ENCODE measurements at places on chromosomes 7 and 10. TPM values are rescaled to one million over a fixed set of nuclear protein-coding genes. Genes with fewer than 3 reads are reported as not detected.

SUGCT gene
- 8.4 TPM for total RNA-seq

TBXAS1 gene
- not detected for total RNA-seq

GNG11 gene
- 83.1 TPM for total RNA-seq

FAM237B gene
- total RNA-seq = not detected

RRP12 gene
- total RNA-seq = 23.2 TPM

NPY4R2 gene
- total RNA-seq = not detected

HOGA1 gene
- 0.86 TPM for total RNA-seq

- no peak for DNase-seq
Observed at GRCh38 chr10:131080571-131080970, 230.9 kb downstream of the TCERG1L start.

GRCh38 chr10:128026615-128027300, 99.5 kb downstream of the MKI67 start:
- DNase-seq = no peak

- DNase-seq = no peak
Observed at GRCh38 chr7:134307320-134307719, 9.4 kb downstream of the SLC35B4 start.

DNA sequence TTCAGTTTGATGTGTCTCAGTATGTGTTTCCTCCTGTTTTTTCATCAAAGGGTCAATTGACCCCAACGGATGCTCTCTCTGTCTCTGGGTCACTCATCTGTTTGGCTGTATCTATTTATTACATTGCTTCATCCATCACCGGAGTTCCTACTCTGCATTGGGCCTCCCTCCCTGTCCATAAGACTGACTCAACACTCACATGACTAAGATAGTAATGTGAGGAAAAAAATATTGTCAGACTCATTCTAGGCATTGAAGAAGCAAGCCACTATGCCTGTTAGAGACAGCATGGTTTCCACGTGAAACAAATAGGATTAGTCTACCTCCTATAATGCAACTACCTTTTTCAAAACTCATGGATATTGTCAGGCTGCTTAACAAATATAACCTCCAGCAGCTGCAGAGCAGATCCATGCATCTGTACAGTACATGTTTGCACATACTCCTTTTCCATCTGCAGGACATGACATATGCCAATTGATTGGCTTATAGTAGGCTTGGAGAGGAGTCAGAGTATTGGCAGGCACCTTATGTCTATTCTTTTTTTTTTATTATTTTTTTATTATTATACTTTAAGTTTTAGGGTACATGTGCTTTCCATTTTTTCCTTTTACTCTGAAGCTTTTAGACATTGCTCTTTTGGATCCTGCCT, 275.2 kb downstream of the LRRTM3 start:
- no peak for DNase-seq

- DNase-seq = no peak
Observed at GRCh38 chr10:8318956-8319355, 264.5 kb downstream of the GATA3 start.

GRCh38 chr7:23022258-23022769, 8.4 kb upstream of the HYCC1 start:
- DNase-seq = peak; percentile 95

- no peak for DNase-seq
Observed at GRCh38 chr7:11005202-11005601, 31.5 kb downstream of the PHF14 start.

DNA sequence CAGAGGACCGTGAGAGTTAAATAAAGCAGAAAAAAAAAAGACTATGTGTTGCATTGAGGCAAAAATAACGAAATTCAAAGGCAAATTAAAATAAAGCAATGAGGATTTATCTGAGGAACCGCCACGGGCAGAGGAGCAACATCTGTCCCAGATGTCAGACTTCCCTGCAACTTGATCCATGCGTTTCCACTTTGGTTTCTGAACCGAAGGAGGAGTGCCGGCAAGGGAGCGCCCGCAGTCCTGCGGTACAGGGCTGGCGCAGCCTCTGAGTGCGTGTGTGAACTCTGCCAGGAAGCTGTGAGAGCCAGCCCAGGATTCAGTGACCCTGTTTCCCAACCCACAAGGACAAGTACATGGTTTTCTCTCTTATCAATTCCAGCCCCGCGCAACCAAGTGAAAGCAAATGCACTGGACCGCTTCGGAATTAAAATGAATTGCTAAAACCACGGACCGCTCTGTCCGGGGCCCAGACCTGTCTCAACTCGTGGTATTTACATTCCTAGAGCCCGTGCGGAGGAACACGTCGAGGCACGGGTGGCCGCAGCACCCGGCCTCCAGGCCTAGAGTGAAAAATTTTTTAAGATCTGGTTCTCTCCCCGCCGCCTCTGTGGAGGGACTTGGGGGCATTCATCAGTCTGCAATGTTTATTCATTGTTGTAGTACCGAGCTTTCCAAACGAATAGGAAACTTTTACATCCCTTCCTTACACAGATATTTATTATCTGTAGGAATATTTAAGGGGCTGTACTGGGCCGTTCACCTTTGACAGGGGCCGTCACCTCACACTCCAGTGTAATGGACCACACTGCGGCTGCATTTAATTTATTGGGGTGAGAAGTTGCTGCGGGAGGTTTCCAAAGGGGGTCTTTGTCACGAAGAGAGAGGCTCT, 291.5 kb upstream of the NFE2L3 start:
- DNase-seq = no peak

DNA sequence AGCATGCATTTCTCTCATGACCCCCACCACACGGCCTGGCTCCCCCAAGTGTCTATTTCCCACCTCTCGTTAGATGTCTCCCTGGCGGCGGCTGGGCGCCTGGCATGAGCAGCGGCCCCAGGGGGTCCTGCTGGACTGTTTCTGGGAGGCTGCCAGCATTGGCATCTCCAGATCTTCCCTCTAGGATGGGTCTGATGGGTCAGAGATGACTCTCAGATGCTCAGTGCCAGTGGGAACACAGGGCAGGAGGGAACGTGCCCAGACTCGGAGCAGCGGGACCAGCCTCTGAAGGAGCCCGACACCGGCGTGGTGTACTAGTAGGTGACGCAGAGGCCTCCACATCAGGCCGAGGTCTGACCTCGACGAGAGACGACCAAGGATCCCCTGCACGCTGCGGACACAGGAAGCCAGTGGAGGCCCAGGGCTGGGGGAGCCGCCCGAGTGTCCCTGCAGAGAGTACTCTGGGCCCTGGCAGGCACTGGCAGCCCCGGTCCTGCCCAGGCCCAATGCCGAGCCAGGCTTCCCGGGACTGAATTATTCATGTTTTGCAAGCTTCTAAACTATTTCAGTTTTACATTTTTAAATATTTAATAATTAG, 238.8 kb downstream of the ELFN1 start:
- DNase-seq = no peak

DNA sequence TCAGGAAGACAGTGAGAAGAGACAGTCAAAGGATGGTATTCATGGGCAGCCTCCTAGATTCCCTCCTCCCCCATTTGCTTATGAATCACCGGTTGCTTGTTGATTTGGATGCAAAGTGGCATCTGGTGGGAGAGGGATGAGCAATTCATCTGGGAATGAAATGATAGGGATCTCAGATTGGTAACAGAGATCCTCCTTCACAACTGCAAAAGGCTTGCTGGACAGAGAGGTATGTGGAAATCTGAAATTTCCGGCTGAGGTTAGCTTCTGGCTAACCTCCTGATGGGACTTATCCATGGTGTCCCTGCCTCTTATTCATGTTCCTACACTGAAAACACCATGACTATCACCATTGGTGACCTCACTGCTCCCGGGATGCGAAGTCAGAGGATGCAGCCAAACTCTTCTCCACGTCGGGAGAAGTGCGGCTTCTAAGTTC, 48.4 kb upstream of the PODXL start:
- DNase-seq = peak; percentile 86

DNA sequence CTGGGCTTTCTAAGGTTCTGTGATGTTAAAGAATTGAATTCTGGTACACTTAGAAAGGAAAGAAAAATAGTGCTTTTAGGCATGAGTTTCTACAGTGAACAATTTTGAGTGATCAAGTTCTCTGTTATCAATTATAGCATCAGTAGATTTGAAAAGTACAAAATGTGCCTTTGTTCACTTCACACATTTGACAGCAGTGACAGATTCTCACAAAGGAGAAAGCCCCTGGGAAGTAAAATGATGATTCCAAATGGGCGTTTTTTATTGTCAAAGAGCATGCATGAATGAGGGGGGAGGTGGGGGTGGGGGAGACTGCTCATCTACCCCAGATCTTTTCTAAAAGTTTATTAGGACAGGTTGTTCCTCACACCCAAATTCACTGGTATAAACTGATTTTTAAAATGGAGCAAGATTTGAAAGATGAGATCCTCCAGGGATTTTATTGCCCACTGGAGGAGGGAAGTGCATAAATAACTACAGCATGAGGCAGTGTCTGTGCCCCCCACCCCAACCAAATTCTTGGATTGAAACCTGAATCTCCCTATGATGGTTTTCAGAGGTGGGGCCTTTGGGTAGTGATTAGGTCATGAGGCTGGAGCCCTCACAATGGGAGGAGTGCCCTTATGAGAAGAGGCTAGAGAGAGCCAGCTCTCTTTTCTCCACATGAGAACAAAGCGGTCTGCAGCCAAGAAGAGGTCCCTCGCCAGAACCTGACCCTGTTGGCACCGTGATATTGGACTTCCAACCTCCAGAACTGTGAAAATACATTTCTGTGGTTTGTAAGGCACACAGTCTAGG, 79.5 kb downstream of the AOAH start:
- DNase-seq = no peak

- no peak for DNase-seq
Observed at GRCh38 chr7:93203496-93203895, 22.8 kb downstream of the HEPACAM2 start.

- no peak for DNase-seq
Observed at GRCh38 chr7:31261341-31261740, 79.2 kb downstream of the NEUROD6 start.

DNA sequence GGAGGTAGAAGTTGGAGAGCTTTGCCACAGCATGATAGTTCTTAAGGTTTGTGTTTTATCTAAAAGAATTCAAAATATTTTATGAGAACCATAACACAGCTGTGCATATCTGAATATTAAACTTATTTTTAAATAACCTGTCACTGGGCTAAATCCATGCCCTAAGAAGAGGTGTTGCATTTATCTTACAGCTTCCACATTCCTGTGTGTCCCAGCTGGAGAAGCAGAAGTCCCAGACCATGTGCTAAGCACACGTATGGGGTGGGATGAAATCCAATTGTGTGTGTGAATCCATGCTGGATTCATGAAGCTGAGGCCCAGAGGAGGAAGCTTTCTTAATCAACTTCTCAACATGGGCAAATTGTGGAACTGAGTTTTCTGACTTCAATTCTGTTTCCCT, 121.5 kb downstream of the PKD1L1 start:
- DNase-seq = peak; percentile 44

DNA sequence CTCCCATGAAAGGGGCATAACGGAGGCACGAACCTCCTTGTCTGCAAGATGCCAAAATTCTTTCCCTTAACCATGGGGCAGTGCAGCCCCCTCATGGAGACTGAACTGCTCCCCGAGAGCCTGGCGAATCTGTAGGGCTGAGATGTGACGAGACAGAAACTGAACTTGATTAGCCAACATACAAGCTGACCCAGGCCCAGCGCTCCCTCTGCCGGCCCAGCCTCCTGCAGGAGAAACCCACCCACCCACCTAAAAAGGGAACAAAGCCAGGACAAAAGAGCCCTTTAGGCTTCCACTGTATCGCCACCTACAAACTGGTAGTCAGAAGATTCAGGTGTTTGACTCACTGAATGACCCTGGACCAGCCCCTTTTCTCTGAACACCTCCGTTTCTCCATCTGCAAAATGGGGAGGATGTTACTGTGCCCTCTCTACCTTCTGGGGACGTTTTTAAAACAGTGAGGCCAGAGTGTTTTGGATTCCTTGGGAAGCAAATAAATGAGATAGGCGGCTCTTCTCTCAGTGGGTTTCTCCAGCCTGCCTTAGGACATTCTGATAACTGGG, 58.4 kb downstream of the C10orf105 start:
- no peak for DNase-seq

GRCh38 chr7:101303102-101303701, 18.4 kb downstream of the IFT22 start:
- DNase-seq = no peak

DNA sequence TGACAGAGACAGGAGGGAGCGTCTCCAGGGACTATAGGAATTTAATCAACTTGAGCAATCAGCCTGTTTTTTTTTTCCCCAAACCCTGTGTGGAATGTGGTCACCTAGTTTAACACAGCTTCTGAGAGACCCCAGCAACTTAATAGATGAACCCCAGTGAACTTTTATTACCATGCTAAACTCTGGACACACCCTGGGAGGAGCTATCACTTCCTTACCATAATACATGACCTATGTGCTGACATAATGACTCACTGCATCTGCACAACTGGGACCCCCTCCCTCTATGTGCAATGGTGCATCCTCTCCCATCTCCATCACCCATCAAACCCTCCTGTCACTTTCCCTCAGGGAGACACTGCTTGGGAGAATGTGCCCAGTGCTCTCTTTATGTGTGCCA, 83.7 kb downstream of the EPC1 start:
- no peak for DNase-seq

DNA sequence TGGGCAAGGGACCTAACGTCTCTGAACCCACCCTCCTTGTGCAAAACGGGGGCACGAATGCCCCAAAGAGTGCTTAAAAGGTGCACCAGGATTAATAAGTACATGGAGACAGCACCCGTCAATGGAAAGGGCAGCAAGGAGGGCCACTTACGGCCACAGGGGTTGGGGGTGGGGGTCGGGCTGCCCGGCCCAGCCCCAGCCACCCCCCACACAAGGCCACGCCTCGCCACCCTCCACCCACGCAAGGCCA, 213.4 kb downstream of the MAD1L1 start:
- DNase-seq = no peak

- peak; percentile 52 for DNase-seq
Observed at GRCh38 chr7:39594988-39595620, 28.3 kb upstream of the RALA start.

GRCh38 chr7:33248671-33249070, 119.3 kb downstream of the BBS9 start:
- peak; percentile 37 for DNase-seq

GRCh38 chr7:45106-46090, 147.0 kb upstream of the FAM20C start:
- DNase-seq = no peak

GRCh38 chr7:57348646-57349269, 101.2 kb upstream of the ZNF716 start:
- DNase-seq = no peak

GRCh38 chr10:122310311-122311050, 39.4 kb downstream of the BTBD16 start:
- DNase-seq = no peak

- DNase-seq = peak; percentile 39
Observed at GRCh38 chr10:79490400-79491142, 21.8 kb upstream of the EIF5AL1 start.

GRCh38 chr7:135799881-135800280, 51.3 kb upstream of the FAM180A start:
- DNase-seq = no peak

DNA sequence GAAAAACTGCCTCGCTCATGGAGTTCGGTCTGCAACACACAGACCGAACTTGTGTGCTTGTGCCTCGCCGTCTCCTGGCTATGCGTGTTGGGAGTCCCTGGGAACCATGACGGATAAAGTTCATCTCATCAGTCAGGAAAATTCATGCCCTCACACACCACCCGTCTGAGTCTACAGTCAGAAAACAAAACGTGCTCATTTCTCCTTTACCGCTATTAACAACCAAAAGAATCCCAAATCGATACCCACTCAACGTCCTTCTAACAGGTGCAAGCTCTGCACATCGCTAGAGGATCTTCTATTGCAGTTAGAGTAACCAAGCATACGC, 13.6 kb downstream of the CNPY1 start:
- DNase-seq = no peak
